NCI-H524 treated with DMSO at 0.1 percent for 48 hours (cell line): ENCODE measurements at places on chromosomes 5 and 9.

DNA sequence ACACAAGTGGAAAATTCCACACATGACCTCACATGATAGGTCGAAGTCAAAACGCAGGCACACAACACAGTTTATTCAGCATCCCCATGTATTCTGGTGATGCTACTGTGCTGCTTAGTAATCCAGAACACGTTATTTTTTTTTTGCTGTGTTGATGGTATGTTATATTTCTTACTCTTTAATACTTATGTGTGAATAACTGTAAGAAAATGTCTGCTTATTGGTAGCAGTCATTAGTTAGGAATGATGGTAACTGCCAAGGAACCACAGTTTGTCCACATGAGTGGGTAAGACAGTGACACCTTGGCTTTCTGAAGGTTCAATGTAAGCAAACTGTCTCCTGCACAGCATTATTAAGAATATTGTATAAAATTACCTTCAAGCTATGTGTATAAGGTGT is 107.7 kb upstream of the DAPK1 start:
- DNase-seq = no peak

- DNase-seq = no peak
These were observed 3.4 kb upstream of the CTSL start for GRCh38 chr9:87722393-87723088.

DNA sequence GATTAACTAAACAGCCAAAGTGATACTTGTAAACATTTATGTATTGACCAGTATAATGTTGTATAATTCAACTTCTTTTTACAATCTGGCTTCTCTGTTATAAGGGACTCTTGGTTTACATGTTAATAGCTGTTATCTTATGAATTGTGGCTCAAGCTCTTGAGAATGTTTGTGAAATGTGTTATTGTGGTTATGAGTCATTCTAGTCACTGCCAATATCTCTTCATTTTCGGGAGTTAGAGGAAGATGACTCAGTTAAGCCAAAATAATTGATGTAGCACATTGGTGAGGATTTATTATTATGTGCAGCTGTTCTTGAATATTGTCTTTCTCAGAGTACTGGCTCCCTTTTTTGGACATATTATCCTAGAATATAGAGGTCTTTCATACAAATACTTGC is 655.2 kb upstream of the RIOK2 start:
- no peak for DNase-seq

DNA sequence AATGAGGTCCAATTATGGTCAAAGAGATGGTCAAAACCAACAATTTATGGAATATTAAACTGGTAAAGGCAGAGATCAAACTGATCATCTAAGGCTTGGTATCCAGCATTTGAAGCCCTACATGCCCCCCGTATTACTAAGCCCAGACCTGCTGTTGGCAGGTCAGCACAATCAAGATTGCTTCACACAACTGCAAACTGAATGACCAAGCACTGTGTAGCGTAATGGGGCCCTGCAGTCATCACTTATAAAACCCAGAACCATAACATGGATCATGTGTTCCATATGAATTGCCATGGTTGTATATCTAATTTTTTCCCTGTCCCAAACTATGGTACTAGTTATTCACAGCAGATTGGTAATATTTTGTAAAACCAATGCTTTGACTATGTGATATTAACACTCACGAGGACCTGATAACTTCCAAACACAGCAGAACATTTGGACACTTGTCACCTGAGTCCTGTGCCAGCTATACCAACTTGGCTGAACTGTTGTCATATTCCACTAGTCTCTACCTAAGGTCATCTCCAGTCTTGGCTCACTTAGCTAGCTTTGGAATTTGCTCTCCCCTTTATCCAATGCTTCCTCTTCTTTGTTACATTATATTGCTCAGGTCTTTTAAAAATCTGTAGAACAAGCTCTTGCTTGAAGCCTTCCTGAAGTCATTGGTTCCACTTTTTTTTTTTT is 81.7 kb upstream of the HMHB1 start:
- DNase-seq = no peak

DNA sequence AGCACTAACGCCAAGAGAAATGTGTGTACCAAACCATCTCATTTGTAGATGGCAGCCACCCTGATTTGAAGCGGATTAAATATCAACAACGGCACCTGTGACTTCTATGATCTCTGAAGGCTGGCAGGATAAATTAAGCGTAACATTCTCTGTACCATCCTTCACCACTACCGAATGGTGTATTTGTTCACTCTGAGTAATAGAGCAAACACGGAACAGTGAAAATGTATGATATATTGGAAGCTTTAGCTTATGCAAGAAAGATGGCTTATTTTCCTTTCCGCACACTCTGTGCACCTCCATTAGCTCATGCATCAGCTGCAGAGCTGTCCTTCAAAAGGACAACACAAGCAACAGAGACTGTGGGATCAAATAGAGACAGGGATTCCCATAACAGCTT is 431.1 kb downstream of the PRELID2 start:
- no peak for DNase-seq

- DNase-seq = no peak
These were observed 39.6 kb downstream of the SFXN1 start for GRCh38 chr5:175517824-175518450.

GRCh38 chr9:91884696-91885687 is 65.0 kb downstream of the ROR2 start:
- no peak for DNase-seq

GRCh38 chr5:10077791-10078545 is 171.7 kb downstream of the ATPSCKMT start:
- peak; percentile 92 for DNase-seq

DNA sequence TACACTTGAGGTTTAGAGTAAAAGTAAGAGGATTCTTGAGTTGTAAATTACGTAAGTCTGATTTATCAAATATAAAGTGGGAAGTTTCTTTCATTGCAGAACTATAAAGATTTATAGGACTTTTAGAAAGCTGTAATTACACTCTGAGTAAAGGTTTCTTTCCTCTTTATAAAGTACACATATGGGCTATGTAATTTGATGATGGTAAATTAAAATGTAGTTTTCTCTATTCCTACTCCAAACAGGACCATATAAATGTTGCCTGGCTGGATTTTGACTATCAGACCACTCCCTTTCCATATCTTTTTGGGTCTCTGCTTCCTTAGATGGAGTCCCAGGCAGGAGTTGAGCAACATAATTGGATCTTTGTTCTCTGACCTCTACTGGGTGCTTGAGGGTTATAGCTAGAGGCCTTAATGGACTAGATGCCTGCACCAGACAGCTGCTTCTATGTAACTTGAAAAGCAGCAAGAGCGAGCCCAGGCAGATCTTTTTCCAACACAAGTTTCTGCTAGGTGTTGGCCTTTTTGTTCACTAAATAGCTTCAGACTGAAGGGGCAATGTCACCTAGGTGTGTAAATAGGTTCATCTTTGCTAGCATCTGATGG is 11.4 kb upstream of the TEX48 start:
- no peak for DNase-seq

DNA sequence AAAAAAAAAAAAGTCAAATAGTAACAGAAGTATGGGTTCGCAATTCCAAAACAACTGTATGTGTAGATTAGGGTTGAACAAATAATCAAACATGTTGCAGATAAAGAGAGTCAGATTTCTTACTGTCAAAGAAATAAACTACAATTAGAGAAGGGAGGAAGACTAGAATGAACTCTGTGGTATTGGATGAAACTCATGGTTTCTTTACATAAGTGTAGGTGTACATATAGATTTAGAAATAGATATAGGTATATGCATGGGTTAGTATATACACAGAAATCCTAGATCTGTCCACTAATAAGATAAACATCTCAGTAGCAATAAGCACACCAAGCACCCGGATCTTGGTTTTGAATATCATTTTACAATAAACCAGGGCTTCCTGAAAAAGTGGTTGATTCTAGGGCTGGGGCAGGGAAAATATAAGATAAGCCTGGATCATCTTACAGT is 21.3 kb downstream of the DTWD2 start:
- DNase-seq = no peak

DNA sequence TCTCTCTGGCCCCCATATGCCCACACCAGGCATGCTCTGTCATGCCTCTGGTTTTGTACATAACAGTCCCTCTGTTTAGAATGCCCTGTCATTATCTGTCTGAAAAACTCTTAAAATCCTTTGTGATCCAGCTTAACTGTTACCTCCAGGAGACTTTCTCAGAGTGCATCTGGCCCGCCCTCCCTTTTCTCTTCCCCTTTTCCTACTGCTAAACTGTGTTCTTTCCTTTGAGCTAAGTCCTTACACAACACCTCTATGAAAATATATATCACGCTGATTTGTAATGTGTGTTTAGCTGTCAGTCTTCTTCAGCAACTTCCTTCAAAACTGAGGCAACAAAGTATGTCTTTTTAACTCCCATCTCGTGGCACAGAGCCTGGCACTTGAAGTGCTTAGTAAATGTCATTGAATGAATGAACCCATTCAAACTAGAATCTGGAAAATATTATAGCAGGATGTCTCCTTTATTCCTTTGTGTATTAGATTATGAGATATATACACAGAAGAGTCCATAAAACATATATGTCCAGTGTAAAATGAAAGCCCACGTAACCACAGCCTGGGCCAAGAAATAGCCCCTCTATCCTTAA is 166.2 kb upstream of the KLF9 start:
- no peak for DNase-seq

DNA sequence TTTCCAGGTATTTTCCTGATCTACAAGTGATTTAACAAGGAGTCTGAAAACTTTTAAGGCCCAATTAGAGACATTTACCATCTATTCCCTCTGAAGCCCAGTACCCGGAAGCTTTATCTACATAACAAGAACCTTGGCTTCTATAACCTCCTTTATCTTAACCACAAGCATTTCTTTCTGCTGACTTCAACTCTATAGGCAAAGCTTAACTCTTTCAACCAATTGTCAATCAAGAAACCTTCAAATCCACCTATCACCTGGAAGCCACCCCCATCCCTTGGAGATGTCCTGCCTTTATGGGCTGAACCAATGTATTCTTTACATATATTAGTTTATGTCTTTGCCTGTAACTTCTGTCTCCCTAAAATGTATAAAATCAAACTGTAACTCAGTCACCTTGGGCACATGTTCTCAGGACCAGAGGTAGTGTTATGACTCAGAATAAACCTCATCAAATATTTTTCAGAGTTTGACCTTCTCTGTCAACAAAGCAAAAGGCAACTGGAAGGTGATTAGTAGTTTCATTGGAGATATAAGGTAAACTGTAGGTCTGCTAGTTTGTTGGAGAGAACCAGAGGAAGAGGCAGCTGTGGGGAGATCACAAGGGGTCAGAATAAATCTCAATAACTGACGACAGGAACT is 13.0 kb upstream of the RIMOC1 start:
- no peak for DNase-seq

- DNase-seq = no peak
These were observed 5.0 kb upstream of the PPP2R2B start for GRCh38 chr5:146883511-146883910.

GRCh38 chr5:98722188-98722587 is 51.3 kb upstream of the RGMB start:
- DNase-seq = no peak

- DNase-seq = no peak
These were observed 27.2 kb downstream of the TMOD1 start for GRCh38 chr9:97528529-97529230.

GRCh38 chr9:104330841-104331240 is 173.2 kb upstream of the OR13F1 start:
- DNase-seq = no peak

DNA sequence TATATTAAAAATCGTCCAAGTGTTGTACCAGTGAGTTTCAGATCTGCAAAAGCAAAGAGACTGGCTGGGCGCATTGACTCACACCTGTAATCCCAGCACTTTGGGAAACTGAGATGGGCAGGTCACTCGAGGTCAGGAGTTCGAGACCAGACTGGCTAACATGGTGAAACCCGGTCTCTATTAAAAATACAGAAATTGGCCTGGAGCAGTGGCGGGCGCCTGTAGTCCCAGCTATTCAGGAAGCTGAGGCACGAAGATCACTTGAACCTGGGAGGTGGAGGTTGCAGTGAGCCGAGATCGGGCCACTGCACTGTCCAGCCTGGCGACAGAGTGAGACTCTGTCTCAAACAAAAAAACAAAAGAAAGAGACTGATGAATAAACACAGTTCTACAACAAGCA is 18.3 kb upstream of the B4GALT1 start:
- DNase-seq = no peak

DNA sequence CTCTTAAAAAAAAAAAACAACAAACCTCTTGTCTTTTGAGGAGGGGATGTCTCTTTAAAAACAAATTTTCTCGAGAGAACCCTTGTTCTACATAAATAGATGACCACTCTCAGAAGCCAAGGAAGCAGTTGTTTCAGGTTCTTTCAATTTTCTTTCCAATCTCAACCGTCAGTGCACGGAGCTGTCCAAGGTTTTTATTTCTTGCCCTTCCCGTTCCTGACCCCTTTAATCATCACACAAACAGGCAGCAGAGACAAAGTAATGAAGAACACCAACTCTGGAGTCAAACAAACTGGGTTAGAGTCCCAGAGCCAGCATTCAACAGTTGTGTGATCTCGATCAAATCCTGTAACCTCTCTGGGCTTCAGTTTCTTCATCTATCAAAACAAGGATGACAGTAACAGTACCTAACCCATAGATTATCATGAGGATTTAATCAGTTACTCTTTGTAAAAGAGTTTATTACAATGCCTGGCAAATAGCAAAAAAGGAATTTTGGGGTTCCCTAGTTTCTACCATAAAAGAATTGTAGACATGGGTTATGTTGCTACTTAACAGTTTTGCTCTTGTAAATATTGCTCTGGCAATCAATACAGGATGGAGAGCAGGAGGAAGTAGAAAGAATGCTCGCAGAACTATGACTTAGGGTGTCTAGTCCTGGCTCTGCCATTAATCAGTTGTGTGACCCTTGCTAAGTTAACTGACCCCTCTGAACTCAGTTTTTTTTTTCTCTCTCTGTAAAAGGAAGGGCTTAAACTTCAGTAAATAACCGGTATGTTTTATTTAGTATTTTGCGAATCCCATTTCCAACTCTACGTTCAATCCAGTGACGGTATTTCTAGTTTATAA is 1.0 kb upstream of the NIM1K start:
- no peak for DNase-seq

DNA sequence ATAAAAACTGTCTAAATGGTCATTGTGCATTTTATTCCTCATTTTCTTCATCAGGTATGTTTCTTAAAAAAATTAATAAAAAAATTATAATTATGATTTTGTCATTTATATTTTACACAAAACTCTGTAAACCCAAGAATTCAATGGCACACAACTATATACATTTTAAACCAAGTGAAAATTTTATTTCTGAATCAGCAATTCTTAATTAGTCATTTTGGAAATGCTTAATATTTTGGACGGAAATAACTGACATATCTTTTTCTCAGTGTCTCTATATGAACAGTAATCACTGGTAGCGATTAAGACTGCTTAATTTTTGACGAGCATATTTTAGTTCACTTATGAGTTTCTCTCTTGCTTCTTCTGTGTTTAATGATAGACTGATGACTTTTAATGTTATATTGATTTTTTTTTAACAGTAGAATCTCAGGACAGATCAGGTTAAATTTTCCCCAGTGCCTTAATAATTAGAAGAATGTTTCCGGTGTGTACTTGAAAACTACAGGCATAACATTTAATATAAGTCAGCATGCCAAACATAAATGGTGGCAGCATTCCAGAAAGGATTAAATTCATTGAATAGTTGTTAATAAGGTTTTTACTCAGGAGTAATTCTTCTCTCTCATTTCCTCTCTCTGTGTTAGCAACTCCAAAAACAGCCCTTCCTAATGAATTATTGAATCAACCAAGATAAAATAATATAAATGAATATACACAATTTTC is 644.7 kb upstream of the CDH6 start:
- DNase-seq = no peak

GRCh38 chr5:137090721-137091120 is 408.4 kb downstream of the SPOCK1 start:
- no peak for DNase-seq

- no peak for DNase-seq
These were observed 9.8 kb downstream of the ARAP3 start for GRCh38 chr5:141672071-141672840.

- no peak for DNase-seq
These were observed 63.8 kb upstream of the DAPK1 start for GRCh38 chr9:87433853-87434252.
